Omental fat pad (tissue), 4 donors: ENCODE measurements at places on chromosomes 3 and 15.

DNA sequence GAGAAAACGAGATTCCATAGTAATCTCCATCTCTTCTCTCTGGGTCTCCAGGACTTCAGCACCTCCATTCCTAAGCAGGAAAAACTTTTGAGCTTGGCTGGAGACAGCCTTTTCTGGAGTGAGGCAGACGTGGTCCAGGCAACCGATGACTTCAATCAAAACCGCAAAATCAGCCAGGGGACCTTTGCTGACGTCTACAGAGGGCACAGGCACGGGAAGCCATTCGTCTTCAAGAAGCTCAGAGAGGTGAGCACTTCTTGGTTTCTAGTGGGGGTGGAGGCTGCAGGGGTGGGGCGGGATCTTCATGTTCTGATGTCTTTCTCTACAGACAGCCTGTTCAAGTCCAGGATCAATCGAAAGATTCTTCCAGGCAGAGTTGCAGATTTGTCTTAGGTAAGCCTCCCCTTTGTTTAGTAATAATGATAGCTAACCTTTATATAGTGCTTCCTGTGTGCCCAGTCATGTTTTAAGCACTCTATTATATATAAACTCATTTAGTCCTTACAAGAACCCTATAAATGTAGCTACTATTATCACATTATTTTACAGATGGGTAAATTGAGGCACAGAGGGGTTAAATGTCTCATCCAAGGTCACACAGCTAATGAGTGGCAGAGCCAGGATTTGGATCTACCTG lies 35.0 kb upstream of the TATDN2 start:
- no peak for DNase-seq

DNA sequence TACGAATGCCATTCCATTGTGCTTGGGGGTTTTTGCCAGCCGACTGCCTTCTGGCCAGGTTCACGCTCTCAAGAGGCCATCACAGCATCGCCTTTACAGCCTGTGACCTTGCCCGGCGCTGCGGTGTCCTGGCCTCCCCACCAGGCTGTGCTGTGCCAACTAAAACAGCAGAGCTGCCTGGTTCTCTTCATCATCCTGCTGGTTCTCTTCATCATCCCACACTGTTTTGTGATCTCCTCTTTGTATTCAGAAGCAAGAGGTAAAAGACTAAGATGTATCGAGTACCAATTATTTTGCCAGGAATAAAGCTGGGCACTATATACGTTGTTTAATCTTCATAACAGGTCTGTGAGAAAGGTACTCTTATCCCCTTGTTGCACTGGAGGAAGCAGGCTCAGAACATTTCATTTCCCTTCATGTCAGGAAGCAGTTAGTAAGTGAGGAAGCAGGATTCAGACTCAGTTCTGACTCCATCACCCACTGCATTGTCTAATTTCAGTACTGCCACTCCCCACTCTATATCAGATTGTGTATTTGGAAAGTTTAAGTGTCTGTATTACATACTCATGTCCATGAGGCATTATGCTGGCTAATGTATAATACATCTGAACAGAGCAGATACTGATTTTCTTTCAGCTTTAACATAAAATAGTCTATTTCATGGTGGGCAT lies 92.7 kb downstream of the LRRC28 start:
- DNase-seq = no peak

DNA sequence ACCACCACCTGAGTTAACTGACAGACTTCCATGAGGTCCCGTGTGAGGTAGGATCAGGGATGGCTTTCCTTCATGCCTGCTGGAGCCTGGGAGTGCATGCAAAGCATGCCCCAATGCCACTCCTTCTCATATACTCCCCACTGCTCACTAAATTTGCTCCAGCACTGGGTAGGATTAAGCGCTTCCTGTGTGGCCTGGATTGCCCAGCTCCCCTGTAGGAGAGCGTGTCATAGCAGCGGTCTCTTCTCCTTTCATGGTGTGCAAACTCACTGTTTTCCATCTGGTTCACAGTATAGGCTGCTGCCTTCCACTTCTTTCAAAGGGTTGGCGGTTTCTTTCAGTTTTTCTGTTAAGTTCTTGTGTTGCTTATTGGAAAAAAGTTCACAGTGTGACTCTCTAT lies 34.1 kb upstream of the ABI3BP start:
- DNase-seq = no peak

GRCh38 chr3:78659386-78659987 lies 1108.3 kb downstream of the ROBO1 start:
- DNase-seq = no peak

- DNase-seq = no peak
Measured at GRCh38 chr3:67657192-67657591, 2.8 kb upstream of the SUCLG2 start.

DNA sequence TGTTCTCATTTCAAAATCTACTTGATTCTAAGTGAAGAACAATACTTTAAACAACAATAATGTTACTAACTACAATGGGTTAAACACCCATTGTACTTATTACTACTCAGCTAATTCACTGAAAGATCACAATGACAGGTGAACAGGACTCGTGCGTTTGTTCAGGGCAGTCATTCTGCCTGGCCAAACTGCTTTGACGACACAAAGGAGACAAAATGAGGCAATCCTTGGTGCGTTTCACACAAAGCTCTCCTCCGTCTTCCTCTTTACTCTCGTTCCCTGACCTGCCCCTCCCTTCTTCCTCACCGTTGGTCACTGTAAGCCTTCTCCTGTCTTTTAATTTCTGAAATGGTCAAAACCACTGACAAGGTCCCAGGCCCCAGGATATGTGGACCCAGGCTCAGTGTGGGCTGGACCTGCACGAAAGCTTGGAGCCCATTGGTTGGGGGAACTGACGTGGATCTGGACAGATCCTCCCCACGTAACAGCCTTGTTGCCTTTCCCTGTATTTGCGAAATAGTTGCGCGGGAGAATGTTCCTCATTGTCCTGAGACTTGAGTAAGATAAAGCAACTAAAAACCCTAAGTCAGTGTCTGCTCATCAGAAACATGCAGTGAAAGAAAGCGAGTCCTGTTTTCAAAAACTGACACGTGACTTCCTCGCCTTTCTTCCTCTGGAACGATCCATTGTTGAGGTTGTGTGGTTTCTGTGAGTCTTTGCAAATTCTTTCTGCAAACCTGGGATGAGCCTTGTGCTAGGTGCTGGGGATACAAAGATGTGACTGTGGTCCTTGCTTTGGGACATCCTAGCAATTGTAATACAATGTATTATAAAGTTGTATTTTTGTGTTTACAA lies 147.1 kb upstream of the RGMA start:
- DNase-seq = peak; percentile 27

- no peak for DNase-seq
Measured at GRCh38 chr3:186138272-186138981, 29.5 kb upstream of the ETV5 start.

DNA sequence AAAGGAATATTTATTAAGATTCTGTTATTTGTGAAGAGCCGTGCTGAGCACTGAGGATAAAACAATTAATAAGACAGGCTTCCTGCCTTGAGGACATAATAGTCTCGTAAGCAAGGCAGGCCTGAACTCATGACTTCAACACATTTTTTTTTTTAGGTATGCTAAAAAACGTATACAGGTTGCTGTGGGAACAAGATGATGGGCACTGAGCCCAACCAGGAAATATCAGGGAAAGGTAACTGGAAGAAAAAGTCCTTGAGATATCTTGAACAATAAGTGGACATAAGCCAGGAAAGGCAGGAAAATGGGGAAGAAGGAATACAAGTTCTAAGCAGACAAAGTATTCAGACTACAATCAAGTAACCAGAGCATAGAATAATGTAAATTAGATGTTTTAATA lies 26.1 kb downstream of the CERS3 start:
- DNase-seq = no peak

DNA sequence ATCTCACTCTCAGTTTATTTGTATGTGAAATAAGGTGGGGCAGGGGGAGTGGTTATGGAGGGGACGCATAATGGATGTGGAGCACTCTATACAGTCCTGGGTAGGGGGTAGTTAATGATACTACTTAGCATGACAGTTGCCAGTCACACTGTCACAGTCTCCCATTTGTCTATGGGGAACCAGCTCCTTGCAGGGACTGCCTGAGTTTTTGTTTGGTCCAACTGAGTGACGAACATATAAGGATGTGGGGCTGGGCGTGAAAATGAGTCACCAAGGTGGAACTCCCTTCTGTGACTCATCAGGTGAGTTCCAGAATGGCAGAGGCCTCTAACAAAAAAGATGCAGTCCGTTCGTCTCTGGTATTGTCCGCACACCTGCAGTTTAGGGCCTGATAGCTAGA lies 235.3 kb upstream of the ST8SIA2 start:
- DNase-seq = no peak

GRCh38 chr3:182252802-182253201 lies 540.5 kb upstream of the ATP11B start:
- DNase-seq = no peak

GRCh38 chr15:55238877-55239276 lies 42.1 kb upstream of the RSL24D1 start:
- DNase-seq = no peak

GRCh38 chr3:189212681-189213080 lies 40.9 kb downstream of the TPRG1 start:
- DNase-seq = no peak

GRCh38 chr3:47012342-47013230 lies 33.1 kb downstream of the NBEAL2 start:
- DNase-seq = no peak

- no peak for DNase-seq
Measured at GRCh38 chr3:15256861-15257341, 50.9 kb downstream of the CAPN7 start.

DNA sequence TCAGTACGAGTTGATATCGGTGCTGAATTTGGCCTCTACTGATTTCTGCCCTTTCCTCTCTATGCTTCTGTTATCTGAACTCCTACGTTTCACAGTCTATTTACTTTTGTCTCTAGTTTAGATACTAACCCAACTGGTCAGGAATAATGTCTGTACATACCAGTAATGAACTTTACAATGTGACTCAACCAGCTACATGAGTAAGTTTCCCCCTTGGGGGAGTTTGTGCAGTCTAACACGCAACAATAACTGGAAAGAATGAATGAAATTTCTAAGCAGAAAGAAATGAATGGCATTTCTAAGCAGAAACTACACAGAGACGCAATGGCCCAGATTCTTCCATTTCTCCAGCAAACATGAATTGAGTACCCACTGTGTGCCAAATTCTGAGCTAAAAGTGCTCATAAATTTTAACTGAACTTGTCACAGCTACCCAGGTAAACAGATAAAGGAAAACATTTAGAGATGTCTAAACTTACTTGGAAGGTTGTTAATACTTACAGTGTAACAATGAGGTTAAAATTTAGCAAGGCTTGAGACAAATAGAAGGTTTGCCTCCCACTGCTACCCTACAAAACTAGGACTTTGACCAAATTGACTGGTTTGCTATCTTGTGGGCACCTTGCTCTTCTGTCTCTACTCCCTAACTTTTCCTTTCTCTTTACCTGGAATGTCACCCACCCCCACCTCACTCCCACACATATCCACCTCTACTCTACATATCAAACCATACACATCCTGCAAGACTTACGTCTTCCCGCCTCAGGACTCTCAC lies 11.6 kb downstream of the UPK1B start:
- DNase-seq = no peak

- DNase-seq = no peak
Measured at GRCh38 chr3:177642042-177642803, 444.9 kb upstream of the TBL1XR1 start.

DNA sequence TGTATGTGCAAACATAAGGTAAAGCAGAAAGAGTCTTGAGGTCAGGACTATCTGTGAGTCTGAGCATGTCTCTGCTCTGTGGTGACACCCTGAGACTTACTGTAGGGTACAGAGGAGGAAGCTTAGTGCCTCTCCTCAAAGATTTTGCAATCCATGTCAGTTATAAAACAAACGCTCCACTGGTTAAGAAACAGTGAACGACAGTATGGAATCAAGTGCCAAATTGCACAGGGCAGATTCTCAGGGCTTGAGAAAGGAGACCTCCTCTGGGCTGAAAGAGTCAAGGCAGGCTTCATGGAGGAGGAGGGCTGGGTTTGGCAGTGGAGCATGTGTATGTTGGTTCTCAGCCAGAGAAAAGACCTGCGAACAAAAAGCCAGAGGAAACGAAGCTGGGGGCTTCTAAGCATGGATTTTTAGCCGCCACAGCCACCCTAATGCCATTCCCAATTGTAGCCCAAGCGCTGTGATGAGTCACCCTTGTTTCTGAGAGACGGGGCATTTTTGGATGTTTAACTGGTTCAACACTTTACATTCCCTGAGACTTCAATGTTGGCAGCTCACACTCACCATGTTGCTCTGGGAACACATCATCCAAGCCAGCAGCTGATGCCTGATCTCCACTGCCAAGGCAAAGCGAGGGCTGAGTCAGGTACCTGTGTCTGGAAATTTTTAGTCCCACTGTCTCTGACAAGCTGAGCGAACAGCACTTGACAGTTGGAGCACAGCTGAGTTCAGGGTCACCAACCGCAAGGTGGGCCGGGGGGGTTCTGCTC lies 3.4 kb upstream of the DGKG start:
- DNase-seq = no peak

DNA sequence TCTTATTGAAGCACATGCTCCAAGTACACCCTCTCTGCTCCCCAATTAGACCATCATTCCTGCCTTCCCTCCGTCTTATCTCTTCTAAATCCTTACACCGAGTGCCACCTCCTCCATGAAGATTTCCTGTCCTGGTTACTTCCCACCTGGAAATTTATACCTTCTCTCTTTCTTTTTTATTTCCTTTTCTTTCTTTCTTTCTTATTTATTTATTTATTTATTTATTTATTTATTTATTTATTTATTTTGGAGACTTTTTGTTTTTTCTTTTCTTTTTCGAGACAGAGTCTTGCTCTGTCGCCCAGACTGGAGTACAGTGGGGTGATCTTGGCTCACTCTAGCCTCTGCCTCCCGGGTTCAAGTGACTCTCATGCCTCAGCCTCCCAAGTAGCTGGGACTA lies 45.9 kb upstream of the ABHD2 start:
- no peak for DNase-seq

GRCh38 chr3:190208196-190208595 lies 87.5 kb upstream of the P3H2 start:
- no peak for DNase-seq

- no peak for DNase-seq
Measured at GRCh38 chr15:59104602-59104911, 389 bp upstream of the CCNB2 start.

GRCh38 chr15:94131875-94132274 lies 99.5 kb upstream of the MCTP2 start:
- DNase-seq = no peak

DNA sequence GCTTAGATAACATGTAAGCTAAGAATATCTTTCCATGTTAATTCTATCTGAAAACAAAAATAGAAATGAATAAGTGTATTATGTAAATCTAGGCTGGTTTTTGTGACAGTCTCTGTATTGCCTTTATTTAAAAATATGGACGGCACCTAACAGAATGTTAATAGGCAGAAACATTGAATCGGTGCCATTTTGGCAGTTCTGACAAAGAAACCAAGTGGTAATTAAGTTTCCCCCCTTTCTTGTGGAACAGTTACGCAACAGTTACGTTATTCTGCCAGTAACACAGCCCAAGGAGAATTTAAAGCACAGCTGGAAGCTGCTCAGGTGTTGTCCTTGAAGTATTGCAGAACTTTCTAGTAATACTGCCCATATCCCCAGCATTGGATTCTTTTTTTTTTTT lies 21.5 kb downstream of the LARS2 start:
- no peak for DNase-seq
